ENCODE measurements at places on chromosomes 3 and 15.

GRCh38 chr3:146466604-146467003 lies 2.8 kb downstream of the PLSCR2 start:
- DNase-seq: no peak

DNA sequence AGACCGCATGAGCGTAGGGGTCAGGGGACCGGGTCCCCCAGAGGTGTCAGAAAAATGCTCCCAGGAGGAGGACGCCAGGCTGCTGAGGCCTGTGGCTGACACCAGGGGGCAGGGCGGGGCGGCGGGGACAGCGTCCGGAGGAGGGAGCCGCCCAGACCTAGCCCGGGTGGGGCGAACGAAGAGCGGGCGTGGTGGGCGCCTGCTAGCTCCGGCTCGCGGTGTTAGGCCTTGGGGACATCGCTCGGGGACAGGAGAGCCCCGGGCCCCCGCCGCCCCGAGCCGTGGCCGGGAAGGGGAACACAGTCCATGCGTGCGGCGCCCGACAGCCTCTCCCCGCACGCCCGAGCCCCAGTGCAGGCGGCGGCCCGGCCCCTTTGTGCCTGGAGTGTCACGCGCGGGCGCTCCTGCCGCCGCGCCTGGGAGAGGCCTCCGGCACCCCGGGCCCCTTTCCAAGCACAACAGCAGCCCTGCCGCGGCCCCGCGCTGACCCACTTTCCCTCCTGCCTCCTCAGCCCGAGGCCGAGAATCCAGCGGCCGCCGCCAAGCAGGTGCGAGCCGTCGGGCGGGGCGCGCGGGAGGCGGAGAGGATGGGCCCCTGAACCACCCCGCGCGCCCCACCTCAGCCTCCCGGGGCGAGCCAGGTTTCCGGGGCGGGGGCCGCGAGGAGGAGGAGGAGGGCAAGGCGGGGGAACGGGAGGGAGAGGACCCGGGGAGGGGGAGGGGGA lies 111.0 kb upstream of the KLF13 start:
- DNase-seq: peak; percentile 69

DNA sequence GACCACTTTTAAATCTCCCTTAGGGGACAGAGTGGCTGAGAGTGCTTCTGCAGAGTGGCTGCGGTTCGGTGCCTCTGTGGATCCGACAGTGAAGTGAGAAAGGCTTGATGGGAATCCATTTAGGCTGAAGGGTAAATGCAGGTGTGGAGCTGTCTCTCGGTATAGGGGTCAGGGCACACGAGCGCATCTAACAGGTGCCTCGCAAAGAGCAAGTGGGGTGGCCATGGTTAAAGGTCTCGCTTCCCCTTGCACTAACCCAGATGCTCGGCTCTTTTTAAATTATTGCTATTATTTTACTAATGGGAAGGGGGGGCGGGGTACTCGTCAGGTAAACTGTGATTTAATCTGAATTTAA lies 598 bp upstream of the GJD2 start:
- DNase-seq: no peak

DNA sequence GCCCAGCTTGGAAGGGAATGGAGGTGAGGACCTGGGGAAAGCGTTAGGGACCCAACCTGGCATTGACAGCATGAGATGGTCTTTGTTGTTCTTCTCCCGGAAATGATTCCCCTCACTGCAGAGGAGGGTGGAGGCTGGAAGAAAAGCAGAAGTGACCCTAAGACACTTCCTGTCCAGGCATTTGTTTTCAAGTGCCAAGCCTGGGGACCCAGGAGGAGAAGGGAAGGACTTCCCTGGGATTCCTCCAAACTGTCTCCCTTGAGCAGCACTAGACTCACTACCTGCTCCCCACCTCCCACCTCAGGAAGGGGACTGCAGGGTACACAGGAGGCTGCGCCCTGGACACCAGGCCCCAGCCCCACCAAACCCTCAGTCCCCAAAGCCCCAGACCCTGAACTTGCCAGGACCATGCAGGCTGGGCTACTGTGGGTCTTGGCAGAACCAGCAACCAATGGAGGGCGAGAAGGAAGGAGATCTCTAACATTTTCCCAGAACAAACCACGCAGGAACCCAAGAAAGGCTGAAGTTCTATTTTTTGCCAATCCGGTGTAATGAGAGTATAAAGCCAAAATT lies 9.8 kb upstream of the VIPR1 start:
- no peak for DNase-seq

DNA sequence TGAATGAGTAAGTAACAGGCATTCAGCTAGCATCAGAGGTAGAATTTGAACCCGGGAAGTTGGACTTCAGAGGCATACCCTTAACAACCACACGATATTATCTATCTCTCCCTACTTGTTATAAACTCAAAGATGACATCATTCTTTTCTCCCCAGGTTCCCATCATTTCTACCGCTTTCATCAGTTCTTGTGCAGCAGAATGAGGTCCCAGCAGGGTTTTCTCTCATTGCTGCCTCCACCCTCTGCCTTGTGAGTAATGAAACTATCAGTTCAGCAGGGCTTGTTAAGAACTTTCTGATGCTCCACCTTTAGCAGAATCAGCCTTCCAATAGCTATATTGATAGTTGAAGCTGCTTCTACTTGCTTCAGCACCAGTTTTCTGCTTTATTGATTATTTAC lies 487.5 kb upstream of the KCNMB2 start:
- DNase-seq: no peak

DNA sequence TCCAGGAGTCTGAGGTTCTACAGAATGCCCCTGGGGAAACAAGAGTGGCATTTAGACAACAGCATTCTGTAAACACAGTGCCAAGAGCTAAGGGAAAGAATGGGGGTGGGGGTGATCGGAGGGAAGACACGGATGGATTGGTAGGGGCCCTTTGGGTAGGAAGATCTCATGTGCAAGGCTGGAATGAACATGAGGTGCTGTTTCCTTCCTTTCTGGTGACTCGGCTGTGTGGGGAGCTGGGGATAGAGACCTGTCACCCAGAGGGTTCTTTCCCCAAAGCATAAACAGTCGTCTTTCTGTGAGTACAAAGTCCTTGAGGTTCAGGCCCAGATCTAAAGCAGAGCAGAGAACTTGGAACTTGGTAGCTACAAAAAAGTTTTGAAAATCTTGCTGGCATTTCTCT lies 11.7 kb downstream of the TPM1 start:
- DNase-seq: no peak

DNA sequence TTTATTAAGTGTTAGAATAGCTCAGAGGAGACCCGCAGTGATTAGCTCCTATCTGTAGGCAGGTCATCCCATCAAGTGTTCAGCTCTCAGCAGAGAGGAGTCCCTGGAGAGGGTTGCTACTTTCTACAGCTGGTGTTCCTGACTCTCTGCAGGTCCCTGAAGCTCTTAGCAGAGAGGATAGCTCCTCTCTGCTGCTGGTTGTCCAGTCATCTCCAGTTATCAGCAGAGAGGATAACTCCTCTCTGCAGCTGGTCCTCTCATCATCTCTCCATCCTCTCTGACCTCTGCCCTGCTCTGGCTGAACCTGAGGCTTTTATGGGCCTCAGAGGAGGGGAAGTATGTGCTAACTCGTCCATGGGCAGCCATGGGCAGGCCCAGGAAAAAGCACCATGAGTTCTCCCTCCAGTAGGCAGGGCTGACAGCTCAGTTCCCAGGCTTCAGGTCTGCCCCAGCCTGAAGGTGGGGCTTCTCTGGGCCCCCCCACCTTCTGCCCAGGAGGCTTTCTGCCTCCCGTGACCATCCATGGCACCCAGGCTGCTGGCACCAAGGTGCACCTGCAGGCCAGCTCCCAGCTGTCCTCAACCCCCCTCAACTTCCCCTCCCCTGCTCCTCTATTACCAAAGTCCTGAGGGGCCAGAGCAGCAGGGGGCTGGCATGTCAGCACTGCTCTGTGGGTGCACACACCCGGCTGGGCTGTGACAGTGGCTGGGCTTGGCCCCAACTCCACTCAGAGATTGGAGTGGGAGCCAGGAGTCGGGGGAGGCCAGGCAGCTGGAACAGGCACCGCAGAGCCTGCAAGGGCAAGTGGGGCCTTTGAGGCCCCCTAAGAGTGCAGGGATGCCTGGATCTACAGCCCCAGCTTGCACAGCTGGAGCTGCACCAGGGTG lies 98.9 kb upstream of the FRMD4B start:
- no peak for DNase-seq

DNA sequence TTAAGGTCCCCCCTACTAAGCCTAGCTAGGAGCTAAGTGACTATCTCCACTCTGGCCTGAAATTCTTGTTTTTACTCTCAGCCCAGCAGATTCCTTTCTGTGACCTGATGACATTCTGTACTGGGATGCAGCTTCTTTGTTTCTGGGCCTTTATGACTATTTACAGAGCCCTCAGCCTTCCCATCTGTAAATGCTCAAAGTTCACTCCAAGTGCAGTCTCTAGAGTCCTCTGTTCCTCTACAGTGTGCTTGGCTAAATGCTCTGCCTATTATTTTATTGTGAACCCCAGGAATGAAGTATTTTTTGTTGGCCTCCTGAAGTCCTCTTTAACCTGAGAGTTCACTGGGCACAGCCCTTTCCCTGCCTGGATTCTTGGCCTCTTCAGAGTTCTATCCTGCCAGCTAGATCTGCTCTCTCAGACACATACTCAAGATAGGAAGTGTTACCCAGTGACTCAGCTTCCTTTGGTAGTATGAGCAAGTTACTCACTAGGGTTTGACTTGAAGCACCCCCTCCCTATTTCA lies 278.1 kb upstream of the P2RY1 start:
- no peak for DNase-seq

- no peak for DNase-seq
Observed at GRCh38 chr15:60901647-60902046, 327.5 kb downstream of the RORA start.

GRCh38 chr3:98777801-98778220 lies 14.7 kb downstream of the ST3GAL6 start:
- no peak for DNase-seq

- DNase-seq: no peak
Observed at GRCh38 chr3:186643493-186643892, 3.3 kb downstream of the FETUB start.

DNA sequence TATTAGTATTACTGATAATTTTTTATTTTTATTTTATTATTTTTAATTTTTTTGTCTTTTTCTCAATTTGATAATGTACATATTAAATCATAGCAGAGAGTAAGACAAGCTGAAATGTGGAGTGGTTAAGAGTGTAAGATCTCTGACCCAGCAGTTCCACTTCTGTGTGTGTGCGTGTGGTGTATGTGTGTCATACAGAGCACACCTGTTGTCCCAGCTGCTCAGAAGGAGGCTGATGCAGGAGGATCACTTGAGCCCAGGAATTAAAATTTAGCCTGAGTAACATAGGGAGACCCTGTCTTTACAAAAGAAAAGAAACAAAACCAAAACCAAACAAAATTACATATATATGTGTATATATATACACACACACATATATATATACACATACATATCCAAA lies 1.4 kb upstream of the CIDEC start:
- DNase-seq: no peak

GRCh38 chr15:96750361-96750760 lies 419.9 kb downstream of the NR2F2 start:
- DNase-seq: no peak

DNA sequence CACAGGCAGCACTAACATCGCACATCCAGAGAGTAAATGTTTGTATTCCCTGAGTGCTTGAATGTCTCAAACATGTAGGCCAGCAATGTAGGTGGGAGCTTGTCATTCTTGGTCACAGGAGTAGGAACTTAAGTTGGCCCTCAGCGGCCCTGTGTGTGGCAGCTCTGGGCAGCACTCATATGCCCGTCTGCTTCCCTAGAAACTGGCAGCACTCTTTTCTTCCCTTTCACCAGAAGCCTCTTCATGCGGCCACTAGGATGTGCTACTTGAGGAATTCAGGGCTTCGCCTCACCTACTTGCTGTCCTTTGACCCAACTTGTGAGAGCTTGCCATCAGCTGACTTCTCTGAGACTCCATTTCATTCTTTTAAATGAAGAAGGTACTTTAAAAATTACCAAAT lies 69.5 kb downstream of the TIPARP start:
- no peak for DNase-seq

DNA sequence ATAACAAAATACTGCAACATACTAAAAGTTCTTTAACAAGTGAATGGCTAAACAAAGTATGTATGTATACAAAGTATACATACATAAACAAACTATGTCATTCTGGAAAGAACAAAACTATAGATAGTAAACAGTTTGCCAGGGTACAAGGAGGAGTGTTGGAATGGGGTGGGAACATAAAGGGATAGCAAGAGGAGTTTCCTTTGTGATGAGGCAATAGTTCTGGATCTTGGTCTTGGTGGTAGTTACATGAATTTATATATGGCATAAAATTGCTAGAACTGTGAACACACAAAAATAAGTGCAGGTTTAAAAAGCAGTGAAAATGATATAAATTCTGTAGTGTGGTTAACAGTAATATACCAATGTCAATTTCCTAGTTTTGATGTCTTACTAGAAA lies 22.0 kb downstream of the ZNF148 start:
- DNase-seq: no peak
